ENCODE measurements at places on chromosomes 1 and 21.

DNA sequence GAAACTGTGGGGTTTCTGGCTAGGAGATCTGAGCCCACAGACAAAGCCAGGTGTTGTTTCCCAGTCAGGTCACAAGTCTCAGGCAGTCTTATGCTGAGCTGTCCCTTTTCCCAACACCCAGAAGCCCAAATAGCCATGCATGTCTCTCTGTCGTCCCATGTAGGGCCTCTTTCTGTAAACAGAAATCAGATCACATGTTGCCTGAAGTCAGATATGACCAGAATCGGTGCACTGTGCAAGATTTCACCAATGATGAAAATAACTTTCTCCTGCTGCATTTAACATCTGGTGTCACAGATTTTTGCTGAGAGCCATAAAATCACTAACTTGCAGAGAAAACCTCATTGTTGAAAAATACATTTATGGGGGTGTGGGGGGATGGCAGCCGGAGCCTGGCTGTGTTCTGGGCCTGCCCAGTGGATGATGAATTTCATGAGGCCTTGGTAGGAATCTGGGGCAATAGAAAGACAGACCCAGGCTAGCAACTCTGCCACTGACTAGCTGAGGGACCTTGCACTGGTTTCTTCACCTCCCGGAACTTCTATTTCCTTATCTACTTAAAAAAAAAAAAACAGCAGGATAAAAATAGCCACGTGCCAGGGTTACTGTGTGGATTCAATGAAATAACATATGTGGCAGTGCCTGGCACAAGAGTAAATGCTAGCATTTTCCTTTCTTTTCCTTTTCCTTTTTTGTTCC is 158.8 kb upstream of the NFIA start:
- no peak for DNase-seq

GRCh38 chr21:45378258-45378966 is 26.6 kb upstream of the COL18A1 start:
- no peak for DNase-seq

- no peak for DNase-seq
Observed at GRCh38 chr1:35725596-35725995, 6.9 kb upstream of the C1orf216 start.

DNA sequence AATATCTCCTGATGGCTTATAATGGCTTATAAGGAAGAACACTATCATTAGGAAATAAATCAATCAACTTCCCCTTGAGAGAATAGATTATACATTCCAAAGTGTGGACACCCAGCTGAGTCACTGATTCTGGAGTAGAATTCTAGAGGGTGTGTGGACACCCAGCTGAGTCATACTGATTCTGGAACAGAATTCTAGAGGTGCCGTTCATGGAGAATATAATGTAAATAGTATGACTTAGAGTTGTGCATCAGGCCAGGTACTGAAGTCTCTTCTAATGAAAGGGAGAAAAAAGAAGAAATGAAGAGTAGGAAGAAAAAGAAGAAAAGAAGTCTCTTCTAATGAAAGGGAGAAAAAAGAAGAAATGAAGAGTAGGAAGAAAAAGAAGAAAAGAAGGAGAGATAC is 2.4 kb upstream of the USP33 start:
- no peak for DNase-seq

DNA sequence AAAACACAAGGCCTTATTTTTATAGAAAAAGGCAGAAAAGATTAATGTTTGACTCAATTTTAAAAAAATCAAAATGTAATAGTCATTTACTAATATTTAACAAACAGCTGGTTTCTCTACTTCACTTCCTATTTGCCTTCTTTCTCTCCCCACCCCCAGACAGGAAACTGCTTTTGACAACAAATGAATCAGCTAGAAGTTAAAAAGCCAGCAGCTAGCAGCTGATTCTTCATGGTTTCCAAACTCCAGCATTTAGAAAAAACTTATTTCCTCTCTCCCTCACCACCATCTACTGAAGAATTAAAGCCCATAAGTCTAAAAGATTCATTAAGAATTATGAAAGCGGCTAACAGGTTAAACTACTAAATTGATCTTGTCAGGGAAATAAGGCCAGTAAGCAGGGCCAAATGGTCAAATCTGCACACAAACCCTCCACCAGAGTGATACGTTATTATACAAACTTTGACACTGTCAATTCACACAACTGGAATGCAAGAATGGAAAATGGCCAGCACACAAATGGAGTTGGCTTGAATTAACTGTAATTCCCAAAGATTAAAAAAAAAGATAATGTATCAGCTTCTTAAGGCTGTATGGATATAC is 4.0 kb downstream of the WDR26 start:
- DNase-seq = peak; percentile 62

DNA sequence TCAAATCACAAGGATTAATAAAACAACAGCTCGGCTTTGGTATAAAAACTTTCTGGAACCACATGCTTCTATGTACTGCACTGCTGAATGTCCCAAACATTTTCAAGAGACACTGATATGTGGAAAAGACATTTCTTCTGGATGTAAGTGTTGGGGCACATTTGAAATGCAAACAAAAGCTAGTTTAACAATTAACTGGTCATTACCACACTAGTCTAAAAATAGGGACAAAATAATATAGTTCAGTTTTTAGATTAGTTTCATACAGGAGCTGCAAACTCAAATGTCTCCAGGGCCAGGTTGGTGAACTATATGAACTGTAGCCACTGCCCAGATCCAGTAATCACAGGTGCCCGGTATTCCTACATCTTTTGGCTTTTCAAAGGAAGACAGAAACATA is 3.2 kb downstream of the IL23R start:
- no peak for DNase-seq

All from CD4-positive, alpha-beta memory T cell (primary cell).